ENCODE measurements at places on chromosomes 5 and 9.

- no peak for DNase-seq
These were observed 88.5 kb upstream of the ELAVL2 start for GRCh38 chr9:23914431-23915003.

- no peak for DNase-seq
These were observed 23.2 kb downstream of the PRUNE2 start for GRCh38 chr9:76882686-76883085.

GRCh38 chr5:14397717-14398116, 183.9 kb upstream of the OTULINL start:
- no peak for DNase-seq

DNA sequence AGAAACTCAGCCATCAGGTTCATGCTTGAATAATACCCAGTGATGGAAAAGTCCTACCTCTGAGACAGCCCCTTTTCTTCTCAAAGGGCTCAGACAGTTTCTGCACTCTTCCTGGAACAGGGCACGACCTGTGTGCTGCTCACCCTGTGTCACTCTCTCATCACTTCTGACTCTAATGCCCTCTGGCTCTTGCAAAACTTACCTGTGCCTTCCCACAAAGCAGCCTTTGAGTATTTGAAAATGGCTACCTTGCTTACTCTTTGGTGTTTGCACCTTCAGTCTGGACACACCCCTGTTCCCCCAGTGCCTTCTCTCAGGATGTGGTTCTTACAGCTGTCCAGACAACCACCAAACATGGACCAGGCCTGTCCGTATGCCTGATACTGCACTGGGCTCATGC, 171.4 kb downstream of the GRIA1 start:
- DNase-seq: no peak

- DNase-seq: no peak
These were observed 27.2 kb downstream of the TMOD1 start for GRCh38 chr9:97528529-97529230.

GRCh38 chr5:181217803-181218062, 5.3 kb upstream of the TRIM41 start:
- no peak for DNase-seq

GRCh38 chr5:180618829-180619562, 27.7 kb upstream of the SCGB3A1 start:
- no peak for DNase-seq

- DNase-seq: no peak
These were observed 21.1 kb downstream of the SPARC start for GRCh38 chr5:151665613-151666012.

DNA sequence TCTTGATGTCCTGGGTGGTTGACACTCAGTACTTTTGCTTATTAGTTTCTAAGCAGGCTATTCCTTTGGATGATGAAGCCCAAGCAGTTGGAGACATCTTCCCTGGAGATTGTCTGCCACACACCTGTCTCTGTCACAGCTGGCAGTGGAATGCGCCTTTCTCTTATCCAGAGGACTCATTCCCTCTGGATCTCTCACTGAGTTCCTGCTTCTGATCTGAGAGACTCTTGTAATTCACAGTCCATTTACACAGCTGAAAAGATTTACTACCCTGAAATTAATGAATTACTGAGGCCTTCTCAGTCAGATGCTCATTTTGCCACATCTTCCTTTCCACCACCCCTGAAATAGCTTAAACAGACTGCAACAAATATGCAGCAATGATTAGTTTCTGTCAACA, 15.9 kb downstream of the TAL2 start:
- no peak for DNase-seq

GRCh38 chr9:119052339-119053030, 316.8 kb downstream of the BRINP1 start:
- DNase-seq: no peak

DNA sequence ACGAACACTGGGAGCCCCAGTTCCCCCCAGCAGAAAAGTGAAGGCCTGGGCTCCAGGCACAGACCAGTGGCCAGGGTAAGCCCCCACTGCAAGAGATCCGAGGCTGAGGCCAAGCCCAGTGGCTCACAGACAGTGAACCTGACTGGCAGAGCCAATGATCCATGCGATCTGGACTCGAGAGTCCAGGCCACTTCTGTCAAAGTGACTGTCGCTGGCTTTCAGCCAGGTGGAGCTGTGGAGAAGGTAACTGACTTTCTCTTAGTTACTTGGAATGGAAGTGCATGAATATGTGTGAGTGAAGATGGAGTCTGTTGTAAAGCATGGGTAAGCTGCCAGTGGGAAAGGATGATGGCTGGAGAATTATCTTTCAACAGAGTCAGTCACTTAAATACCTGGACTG, 99.7 kb downstream of the GOLPH3 start:
- DNase-seq: no peak

- no peak for DNase-seq
These were observed at the start of gene APBA1 for GRCh38 chr9:69671879-69672595. Gene APBA1, minus strand, starts transcription at chr9:69672371.

DNA sequence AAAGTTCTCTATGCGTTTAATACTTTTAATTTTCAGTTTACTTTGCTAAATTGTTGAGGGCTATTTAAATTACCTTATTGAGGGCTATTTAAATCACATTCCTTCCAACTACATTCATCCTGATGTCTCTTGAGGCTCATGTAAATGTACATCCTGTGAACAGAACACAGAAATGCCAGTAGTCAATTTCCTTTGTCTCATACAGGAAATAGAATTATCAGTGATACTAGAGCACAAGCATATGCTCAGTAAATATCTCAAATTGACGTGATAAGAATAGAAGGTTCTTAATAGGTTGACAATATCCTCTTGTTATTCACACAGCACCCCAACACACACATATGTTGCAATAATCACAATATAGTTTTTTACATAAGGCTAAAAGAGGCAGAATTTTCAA, 449.0 kb downstream of the CYLC2 start:
- no peak for DNase-seq

- no peak for DNase-seq
These were observed 112.2 kb downstream of the RPS23 start for GRCh38 chr5:82165740-82166530.

DNA sequence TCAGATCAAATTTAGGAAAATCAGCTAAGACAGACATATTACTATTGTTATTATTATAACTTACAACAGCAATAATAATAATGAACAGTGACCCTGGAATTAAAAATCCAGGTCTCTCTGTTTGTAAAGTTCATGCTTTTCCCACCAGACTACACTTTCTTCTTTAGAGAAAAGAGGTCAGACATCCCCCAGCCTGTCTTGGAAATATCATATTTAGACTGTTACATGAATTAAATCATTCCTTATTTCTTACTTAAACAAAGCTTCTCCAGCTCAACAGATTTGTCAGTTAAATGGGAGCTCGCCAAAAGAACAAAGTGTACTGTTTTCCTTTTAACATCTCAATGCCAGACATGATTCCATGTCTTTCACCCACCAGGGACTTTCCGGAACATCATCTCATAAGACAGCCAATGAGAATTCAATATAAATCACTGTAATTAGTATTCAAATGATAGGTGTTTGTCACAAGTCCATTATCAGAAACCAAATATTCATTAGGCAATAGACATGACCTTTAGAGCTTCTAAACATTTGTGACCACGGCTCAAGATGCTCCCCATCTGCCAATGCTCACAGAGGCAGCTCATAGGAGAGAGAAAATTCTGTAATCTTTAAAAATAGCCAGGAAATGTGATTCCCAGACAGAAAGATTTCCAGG, 351.9 kb downstream of the ENC1 start:
- DNase-seq: no peak

All from stimulated activated CD8-positive, alpha-beta memory T cell treated with anti-CD3 and anti-CD28 coated beads, Interleukin-4, amount 100 ng/mL, for 1 hour (primary cell).